Choroid plexus epithelial cell (primary cell): ENCODE measurements at places on chromosomes 7 and 10.

DNA sequence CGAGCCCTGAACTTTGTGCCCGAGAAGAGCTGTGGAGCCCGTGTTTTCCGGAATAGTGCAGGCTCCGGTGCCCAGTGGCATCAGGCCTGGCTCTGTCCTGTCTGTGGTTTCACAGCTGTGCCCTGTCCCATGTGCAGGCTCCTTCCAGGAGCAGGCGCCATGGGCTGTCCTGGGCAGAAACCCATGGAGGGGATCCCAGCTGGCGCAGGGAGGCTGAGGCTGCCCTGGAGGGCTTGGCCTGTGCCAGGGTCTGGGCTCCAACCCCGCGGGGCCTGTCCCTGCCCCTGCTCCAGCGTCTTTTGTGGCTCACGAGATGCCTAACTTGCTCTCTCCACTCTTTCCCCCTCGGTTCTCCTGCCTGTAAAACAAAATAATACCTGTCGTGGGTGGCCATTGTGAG, 23.3 kb upstream of the CRHR2 start:
- DNase-seq = no peak

GRCh38 chr7:83684928-83685327, 36.0 kb upstream of the SEMA3E start:
- peak; percentile 7 for DNase-seq

- peak; percentile 51 for DNase-seq
Observed at GRCh38 chr7:79782256-79782655, 328.8 kb upstream of the MAGI2 start.

GRCh38 chr10:72567421-72567820, 58.5 kb downstream of the MICU1 start:
- DNase-seq = peak; percentile 10

GRCh38 chr10:21388589-21388988, 136.9 kb downstream of the SKIDA1 start:
- no peak for DNase-seq

GRCh38 chr7:35249537-35249907, 4.4 kb downstream of the TBX20 start:
- DNase-seq = no peak

DNA sequence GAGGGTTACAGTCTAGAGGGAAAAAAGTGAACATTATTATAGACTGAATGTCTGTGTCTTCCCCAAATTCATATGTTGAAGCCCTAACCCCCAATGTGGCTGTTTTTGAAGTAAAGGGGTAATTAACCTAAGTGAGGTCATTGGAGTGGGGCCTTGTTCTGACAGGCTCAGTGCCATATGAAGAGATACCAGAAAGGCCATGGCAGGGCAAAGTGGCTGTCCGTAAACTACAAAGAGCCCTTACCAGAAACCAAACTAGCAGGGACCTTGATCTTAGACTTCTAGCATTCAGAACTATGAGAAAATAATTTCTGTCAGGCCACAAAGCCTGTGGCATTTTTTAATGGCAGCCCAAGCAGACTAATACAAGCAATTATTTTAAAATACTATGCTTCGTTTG, 8.7 kb downstream of the TMEM209 start:
- DNase-seq = no peak

DNA sequence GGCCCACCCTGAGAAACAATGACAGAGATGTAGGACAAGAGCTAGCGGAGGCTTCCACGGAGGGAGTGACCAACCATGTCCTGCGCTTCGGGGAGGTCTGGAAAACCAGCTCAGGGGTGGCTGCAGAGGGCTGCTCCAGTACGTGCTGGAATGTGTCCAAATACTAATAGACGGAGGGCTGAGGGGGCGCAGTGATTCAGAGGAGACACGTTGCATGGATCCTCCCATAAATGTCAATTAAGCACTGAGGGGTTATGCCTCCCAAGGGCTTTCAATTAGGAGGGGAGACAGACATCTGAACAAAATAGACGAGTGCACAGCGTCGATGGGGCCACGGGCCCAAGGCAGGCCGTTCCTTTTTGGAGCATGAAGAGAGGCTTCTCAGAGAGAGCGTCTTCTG, 51.0 kb upstream of the NPS start:
- no peak for DNase-seq

GRCh38 chr7:42494199-42494710, 257.2 kb upstream of the GLI3 start:
- peak; percentile 4 for DNase-seq
